Activated CD4-positive, alpha-beta T cell treated with anti-CD3 and anti-CD28 coated beads, Interleukin-2, amount 50 U/mL, for 16 hours (primary cell): ENCODE measurements at places on chromosomes 12 and 14.

DNA sequence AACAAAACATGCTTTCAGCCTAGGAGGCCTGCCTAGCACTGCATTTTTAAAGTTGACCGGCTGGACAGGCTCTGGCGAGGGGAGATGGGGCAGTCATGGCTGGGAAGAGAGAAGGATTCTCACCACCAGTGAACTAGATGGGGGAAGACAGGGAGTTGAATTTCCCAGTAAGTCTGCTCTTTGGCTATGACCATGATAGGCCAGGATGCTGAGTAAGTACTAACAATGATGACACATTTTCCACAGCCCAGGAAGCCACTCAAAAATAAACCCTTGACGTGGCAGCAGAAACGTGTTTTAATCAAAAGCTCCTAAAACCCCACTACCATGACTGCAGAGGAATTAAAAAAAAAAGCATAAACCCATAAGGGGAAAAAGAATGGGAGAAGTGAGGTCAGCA lies 19.0 kb downstream of the KCTD10 start:
- DNase-seq = peak; percentile 37

DNA sequence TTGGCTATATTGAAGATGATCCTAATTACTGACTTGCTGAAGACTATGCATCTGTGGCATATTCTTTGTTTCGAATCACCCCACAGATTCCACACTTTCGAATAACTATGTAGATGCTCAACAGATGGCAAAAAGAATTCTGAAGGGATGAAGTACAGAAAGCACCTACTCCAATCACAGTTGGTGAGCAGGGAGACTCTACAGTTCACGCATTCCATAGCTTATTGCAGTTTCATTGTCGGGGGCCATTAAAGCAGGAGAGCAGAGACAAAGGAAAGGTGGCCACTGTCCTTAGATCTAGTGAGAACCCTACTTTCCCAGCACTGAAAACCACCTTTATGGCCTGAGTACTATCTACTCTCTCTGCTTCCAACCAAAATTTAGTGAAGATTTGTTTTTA lies 191.9 kb downstream of the STXBP6 start:
- DNase-seq = no peak

DNA sequence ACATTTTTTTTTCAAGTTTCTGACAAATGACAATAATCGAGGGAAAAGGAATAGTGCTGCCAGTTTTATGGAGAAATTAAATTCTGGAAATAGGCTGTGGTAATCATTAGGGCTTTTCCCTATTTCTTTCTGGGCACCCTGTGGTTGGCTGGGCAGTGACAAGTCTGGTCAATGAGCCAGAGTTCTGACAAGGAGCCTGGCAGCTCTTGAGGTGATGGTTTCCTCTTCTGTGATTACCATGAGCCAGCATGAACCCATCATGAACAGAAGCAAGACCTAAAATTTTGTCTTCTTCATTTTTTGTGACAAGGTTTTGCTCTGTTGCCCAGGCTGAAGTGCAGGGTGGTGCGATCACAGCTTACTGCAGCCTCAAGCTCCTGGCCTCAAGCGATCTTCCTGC lies 115.8 kb downstream of the TRAFD1 start:
- no peak for DNase-seq

DNA sequence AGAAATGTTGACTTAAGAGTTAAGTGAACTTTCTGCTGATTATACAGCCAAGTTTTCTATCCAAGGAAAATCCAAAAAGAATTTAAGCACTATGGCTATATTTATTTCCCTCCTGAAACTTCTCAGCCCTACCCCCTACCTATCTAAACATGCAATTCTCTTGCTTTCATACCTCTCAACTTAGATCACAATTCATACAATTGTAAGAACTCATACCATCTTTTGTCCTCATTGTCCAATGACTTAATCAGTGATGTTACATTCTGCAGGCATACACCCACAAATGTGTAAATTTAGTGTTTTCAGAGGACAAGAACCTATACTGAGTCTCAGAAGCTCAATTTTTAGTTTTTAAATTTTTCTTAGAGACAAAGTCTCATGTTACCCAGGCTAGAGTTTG lies 62.1 kb downstream of the ZFC3H1 start:
- DNase-seq = no peak

- DNase-seq = no peak
These were observed 1.2 kb upstream of the CLEC2B start for GRCh38 chr12:9870286-9870866.

GRCh38 chr12:130977743-130978095 lies 24.0 kb downstream of the ADGRD1 start:
- no peak for DNase-seq

DNA sequence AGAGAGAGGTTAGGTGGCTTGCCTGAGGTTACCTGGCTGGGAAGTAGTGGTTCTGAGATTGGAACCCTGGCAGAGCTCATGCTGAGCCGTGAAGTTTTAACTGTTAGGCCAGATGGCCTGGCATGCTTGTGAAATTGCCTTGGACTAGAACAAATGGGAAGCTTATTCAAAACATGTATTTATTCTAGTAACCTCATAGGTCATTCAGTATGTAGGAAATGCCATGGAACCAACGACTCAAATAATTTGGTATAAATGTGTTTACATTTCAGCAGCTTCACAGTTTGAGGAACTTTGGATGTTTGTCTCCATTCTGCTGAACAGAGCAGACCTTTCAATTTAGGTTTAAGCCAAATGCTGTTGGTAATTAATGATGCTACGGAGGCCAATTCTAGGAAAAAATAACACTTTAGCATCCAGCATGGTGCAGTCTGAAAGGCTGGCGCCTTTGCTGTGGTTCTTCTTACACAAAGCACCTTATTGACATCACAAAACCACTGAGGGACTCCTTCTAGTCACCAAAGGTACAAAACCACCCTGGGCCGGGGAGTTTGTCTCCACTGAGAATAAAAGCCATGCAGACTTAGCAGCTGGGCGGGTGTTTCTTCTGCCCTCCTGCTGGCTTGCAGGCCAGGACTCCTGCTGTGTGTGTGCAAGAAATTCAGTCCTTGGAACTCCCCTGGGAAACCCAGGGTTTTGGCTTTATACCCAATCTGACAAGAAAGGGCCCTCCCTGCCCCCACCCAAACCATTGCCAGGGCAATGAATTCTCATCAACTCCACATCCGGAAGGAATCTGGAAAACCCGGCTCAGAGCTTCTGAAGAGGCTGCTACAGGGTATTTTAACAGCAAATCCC lies 64.2 kb downstream of the ELK3 start:
- no peak for DNase-seq

DNA sequence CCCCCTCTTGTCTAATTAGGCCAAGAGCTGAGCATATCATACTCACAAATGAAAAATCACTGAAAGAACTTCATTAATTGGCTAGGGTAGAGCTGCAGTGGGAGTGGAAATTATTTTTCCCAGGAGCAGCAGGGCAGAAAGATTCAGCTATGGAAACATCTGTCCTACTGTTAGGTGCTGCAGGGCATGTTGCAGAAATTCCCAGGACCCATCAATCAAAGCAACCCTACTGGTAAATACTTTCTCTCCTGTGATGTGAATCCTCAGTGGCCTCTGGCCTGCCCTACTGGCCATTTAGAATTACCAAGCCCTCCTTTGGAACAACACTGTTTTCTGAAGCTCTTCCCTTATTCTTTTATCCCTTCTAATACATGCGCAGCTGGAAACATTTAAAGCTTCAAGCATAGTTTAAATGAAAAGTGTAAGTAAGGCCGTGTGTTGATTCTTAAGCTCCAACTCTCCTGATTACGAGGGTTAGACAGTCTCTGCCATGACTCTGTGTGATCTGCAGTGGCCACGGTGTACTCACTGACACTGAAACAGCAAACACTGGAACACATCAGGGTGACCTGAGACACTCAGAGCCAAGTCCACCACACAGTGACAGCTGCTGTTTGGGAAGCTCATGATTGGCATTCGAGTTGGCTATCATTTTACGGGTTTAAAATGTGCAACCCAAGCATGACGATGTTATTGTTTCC lies 62.6 kb upstream of the TMCC3 start:
- DNase-seq = no peak

DNA sequence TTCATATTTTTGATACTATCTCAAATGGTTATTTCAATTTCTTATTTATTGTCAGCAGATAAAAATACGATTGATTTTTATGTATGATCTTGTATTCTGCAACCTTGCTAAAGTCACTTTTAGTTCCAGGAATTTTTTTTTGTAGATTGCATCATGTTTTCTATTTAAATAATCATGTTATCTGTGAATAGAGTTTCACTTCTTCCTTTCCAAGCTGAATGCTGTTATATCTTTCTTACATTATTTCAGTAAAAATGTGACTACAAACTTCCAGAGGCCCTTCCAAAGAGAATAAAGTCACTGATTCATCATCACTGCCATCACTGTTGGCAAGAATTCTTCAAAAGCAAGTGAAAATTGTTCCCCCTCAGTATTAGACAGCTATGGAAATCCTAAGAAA lies 104.7 kb upstream of the RAP1B start:
- DNase-seq = no peak

- no peak for DNase-seq
These were observed 24.2 kb upstream of the NT5DC3 start for GRCh38 chr12:103865151-103865730.

DNA sequence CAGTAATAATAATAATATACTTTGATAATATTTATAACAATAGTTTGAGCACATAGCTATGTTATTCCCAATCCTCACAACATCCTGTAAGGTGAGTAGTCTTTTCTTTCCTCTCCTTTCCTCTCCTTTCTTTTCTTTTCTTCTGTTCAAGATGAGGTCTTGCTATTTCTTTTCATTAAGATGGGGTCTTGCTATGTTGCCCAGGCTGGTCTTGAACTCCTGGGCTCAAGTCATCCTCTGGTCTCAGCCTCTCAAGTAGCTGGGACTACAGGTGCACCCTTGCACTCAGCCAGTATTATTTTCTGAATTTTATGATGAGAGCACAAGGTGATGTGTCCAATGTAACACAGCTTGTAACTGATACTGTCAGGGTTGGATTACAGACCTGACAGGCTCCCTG lies 134.6 kb downstream of the OTOGL start:
- no peak for DNase-seq

- no peak for DNase-seq
These were observed 30.7 kb downstream of the GRIP1 start for GRCh38 chr12:66648033-66648735.

DNA sequence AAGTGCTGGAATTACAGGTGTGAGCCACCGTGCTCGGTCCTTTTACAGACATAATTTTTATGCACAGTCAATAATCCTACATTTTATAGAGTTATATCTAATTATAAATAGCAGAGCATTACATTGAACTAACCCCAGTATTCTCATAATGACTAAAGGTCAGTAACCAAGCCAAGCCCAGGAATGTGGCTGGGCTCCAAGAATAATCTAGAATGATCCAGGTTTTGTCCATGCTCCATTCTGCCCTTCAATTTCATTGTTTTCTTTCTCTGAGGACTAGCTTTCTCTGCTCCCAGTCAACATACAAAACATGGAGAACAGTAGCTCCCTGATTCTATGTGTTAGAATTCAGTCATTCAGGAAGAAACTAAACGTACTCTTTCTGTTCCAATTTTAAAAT lies 92.1 kb upstream of the KRR1 start:
- DNase-seq = no peak

GRCh38 chr14:49770212-49770817 lies 2.4 kb downstream of the KLHDC2 start:
- no peak for DNase-seq

DNA sequence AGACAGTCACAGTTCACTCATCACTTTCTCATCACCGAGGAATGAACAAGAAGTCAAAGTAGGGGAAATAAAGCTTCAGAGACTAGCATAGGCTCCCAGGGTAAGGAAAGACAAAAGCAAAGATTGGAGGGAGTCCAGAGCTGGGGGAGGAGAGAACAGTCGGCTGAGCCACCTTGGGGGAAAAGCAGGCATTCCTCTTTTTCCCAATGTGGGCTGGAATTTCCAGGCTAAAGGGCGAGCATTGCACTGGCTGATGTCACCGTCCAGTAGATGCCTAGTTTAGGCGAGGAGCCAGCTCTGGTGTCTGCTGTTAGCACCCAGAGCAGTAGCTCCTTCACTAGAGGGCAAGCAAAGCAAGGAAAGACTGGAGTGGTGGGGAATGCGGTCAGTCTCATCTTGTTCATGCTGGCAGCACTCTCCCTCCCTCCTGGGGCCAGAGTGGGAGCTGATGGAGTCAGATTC lies 8.5 kb upstream of the KRT75 start:
- no peak for DNase-seq

DNA sequence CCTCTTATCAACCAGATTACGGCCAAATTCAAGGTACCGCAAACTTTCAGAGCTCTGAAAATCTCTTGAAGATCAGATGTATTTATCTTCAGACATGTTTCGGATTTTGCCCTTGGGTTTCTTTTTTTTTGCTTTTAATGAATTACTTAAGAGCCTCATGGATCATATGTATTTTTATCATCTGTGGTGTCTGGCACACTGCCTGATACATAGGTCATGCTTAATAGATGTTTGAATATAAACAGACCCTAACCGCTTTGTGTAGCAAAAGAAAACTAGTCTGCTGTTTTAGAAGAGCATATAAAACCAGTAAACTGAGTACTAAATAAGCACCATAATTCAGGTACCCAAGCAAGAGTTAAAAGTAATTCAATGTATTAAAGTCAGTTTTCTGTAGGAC lies 20.1 kb upstream of the TBK1 start:
- DNase-seq = no peak

GRCh38 chr14:105858676-105859025 lies 332.3 kb downstream of the TMEM121 start:
- peak; percentile 25 for DNase-seq

GRCh38 chr14:77892381-77892871 lies 92.5 kb downstream of the ADCK1 start:
- DNase-seq = no peak

GRCh38 chr14:96960598-96961116 lies 163.5 kb downstream of the VRK1 start:
- no peak for DNase-seq

- peak; percentile 36 for DNase-seq
These were observed 3.1 kb upstream of the STRN3 start for GRCh38 chr14:31029016-31029970.

DNA sequence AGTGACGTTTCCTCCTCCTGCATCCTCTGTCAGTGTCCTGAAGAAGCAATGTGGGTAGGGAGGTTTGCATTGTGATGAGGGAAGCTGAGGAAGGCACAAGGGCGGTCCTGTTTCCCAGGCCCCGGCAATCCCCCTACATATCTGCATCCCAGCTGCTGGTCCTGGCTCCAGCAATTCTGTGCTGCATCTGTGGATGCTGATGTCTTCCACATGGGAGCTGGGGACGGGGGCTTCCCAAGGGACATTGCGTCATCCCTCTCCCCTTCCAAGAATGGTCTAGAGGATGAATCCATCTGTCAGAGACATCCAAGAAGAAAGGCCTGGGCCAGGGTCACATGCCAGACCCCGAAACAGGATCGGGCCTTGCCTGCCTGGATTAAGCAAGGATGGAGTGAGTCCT lies 52.1 kb downstream of the TSPAN11 start:
- DNase-seq = no peak
